ENCODE measurements at places on chromosomes 6 and 20.

DNA sequence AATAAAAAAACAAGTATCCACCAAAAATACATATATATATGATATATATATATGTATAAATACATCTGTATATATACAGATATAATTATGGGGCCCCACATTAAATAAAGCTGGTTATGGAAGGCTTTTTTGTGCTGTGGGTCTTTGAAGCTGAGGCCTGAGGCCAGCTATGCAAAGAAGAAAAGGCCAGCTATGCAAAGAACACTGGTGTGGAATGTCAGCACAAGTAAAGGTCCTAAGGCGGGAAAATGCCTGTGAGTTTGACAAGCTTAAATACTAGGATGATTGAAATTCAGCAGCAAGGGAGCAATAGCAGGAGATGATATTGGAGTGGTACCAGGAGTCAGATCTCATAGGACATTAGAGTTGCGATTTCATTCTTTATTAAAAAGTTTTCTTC is 25.2 kb downstream of the ADGRF1 start:
- no peak for DNase-seq

GRCh38 chr6:128252341-128253176 is 267.8 kb downstream of the PTPRK start:
- DNase-seq, result no peak

DNA sequence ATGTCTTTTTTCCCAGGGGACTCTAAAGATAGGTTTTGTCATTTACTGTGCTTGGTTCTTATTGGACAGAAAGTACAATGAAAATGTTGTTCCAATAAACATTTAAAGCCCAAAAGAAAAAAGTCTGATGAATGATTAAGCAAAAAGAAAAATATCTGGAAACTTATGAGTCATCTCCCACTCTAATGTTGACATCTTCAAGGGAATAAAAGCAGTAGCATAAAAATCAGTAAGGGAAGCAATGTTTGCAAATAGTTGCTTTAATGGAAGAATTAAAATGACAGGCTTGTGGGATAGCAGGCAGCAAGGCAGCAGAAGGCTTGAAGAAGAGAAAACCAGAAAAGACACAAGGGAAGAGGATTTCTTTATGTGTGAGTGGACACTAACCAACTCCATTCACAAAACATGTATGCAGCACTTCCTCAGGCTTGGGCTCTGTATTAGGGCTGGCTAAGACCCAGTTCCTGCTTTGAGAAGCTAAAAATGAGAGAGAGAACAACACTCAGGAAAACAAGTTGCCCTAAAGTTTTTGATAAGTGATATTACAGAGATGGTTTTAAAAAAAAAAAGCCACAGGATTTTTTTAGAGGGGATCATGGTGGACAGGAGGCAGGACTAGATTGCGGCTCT is 263.2 kb upstream of the NT5E start:
- no peak for DNase-seq

DNA sequence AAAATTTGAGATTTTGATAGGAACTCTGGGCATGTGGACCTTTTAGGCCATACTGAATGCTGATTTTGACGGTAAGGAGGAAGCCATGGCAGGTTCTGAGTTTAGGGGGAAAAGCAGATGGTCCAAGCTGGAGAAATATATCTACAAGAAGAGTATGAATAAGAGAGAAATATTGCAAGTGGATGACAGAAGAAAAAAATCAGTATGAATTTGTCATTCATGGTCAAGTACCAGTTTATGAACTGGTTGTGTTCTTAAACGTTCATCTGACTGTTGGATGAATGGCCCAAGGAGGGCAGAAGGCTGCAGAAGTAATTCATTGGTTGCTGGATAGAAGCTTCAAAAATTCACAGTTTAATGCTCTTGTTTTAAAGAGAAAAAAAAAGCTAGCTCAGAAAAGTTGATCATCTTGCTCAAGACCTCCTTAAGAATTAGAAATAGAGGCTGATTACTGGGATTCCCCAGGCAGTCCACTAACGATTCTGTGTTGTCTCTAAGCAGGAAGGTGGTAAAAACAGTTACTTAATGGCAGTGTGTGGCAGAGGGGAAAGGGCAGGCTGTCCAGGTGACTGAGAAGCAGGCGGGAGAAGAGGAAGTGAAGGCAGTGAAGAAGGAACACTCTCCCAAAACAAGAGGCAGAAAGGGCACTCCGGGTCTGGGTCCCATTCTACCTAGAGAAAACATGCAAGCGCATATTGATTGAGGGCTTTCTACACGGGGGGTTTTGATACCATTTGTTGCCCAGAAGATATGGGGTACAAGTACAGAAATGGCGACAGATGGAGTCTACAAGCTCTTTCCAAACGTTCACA is 2.0 kb upstream of the DUSP22 start:
- DNase-seq, result no peak
